ENCODE measurements at places on chromosomes 7 and 10. TPM values are rescaled to one million over a fixed set of nuclear protein-coding genes. Genes with fewer than 3 reads are reported as not detected.

DYNC1I1 gene
- 0.34 TPM for total RNA-seq

GPNMB gene
- total RNA-seq: 13.8 TPM

SLC39A12 gene
- total RNA-seq: not detected

CFAP70 gene
- total RNA-seq: under 0.01 TPM

SEMA3A gene
- total RNA-seq: 34.0 TPM
